ENCODE measurements at places on chromosomes 16 and 17. TPM values are rescaled to one million over a fixed set of nuclear protein-coding genes. Genes with fewer than 3 reads are reported as not detected.

- DNase-seq, result peak; percentile 65
Measured at GRCh38 chr17:28760601-28761562, 17.1 kb downstream of the TRAF4 start.

DNA sequence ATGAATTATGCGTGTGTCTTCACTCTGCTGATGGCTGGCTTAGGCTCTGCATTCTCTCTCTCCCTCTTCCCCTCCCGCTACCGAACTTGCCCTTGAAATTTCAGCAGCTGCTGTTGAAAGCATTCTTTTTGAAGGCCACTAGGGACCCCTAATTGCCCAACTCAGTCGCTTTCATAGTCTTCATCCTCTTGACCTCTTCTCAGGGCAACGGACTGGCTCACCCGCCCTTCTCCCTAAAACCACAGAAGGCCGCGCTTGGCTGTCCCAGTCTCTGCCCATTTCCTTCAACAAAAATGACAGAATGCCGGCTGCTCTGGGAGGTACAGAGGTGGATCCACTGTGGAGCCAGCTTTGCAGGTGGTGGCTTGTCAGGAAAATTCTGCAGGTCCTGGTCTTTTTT, 21.0 kb upstream of the FMNL1 start:
- no peak for DNase-seq

GRCh38 chr17:44768505-44769142, 9.8 kb downstream of the ADAM11 start:
- DNase-seq, result no peak

DNA sequence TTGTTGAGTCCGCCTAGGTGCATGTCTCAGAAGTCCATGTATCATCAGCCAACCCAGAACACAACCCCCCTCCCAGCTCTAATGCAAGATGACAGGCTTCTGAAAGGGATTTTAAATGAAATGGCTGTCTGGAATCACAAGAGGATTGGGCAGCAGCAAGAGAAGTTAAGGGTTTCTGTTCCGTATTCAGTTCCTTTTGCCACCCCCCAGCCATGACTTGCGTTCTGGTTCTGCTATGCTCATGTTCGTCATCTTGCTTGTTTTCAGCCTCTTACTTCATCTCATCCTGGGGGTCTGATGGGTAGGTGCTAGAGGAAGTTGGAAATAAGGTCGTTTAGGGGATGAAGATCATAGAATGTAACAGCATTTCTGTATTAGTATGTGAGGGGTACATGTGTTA, 12.0 kb downstream of the MINK1 start:
- DNase-seq, result no peak

- DNase-seq, result no peak
Measured at GRCh38 chr16:74501484-74502478, 80.5 kb upstream of the CLEC18B start.

GRCh38 chr16:83110269-83110668, 483.5 kb downstream of the CDH13 start:
- no peak for DNase-seq

Gene IRX3
- total RNA-seq, result 0.20 TPM

Gene GNAO1
- 14.1 TPM for total RNA-seq
